Activated CD8-positive, alpha-beta memory T cell treated with anti-CD3 and anti-CD28 coated beads for 36 hours (primary cell): ENCODE measurements at places on chromosomes 5 and 9. TPM values are rescaled to one million over a fixed set of nuclear protein-coding genes. Genes with fewer than 3 reads are reported as not detected.

Gene KLHL9
- 13.2 TPM for total RNA-seq

Gene IL5
- 17.6 TPM for total RNA-seq

Gene SLC25A2
- 0.21 TPM for total RNA-seq

Gene CCDC152
- total RNA-seq = 13.9 TPM

Gene HINT2
- total RNA-seq = 67.7 TPM

Gene PDE6A
- total RNA-seq = not detected

Gene SAXO1
- total RNA-seq = 0.23 TPM

Gene SEMA4D
- total RNA-seq = 295 TPM

Gene MEIKIN
- total RNA-seq = not detected

Gene FAM120AOS
- total RNA-seq = 43.9 TPM

Gene GMCL2
- total RNA-seq = not detected

Gene DNAH5
- total RNA-seq = not detected

Gene SLF1
- total RNA-seq = 14.6 TPM

Gene CNTLN
- total RNA-seq = 0.32 TPM

Gene SLC45A2
- total RNA-seq = not detected

Gene OR1Q1
- total RNA-seq = not detected

Gene ANKRD20A1
- not detected for total RNA-seq

Gene LCN15
- not detected for total RNA-seq

Gene MRNIP
- total RNA-seq = 21.2 TPM

Gene GCNT1
- total RNA-seq = 18.5 TPM

Gene ADAMTSL2
- not detected for total RNA-seq

Gene KCNT1
- not detected for total RNA-seq

Gene TAF1L
- total RNA-seq = not detected
